Activated T-helper 1 cell treated with anti-CD3 and anti-CD28 coated beads, Interleukin-12 subunit alpha, Interleukin-12 subunit beta, Interleukin-2, Interleukin-4 antibody, amounts not matched to agents 30 ng/mL and 10 ng/mL and 1 ng/mL, durations not matched to agents 14 hours and 24 hours and 36 hours (primary cell): ENCODE measurements at places on chromosomes 7 and 10. TPM values are rescaled to one million over a fixed set of nuclear protein-coding genes. Genes with fewer than 3 reads are reported as not detected.

EFCAB10 gene
- total RNA-seq: not detected in 2 replicates

TAS2R41 gene
- total RNA-seq: not detected in 2 replicates

MPP7 gene
- 0.15 and 0.29 TPM in 2 replicates for total RNA-seq

HPSE2 gene
- total RNA-seq: not detected in 2 replicates

FBXL13 gene
- total RNA-seq: 0.34 and 0.54 TPM in 2 replicates

MASTL gene
- 33.2 and 33.7 TPM in 2 replicates for total RNA-seq

GCK gene
- 1.9 and 2.4 TPM in 2 replicates for total RNA-seq

PGAM2 gene
- total RNA-seq: 0.42 and 0.78 TPM in 2 replicates

GLI3 gene
- total RNA-seq: not detected in 2 replicates

GPR15LG gene
- not detected in 2 replicates for total RNA-seq

TNS3 gene
- total RNA-seq: 4.1 and 5.8 TPM in 2 replicates

GIMAP7 gene
- 46.9 and 55.1 TPM in 2 replicates for total RNA-seq

HABP2 gene
- total RNA-seq: not detected in 2 replicates

IGFBP3 gene
- total RNA-seq: 1.2 and 1.3 TPM in 2 replicates

TAS2R39 gene
- not detected in 2 replicates for total RNA-seq

MALRD1 gene
- not detected in 2 replicates for total RNA-seq

TFEC gene
- total RNA-seq: not detected in 2 replicates

DNA sequence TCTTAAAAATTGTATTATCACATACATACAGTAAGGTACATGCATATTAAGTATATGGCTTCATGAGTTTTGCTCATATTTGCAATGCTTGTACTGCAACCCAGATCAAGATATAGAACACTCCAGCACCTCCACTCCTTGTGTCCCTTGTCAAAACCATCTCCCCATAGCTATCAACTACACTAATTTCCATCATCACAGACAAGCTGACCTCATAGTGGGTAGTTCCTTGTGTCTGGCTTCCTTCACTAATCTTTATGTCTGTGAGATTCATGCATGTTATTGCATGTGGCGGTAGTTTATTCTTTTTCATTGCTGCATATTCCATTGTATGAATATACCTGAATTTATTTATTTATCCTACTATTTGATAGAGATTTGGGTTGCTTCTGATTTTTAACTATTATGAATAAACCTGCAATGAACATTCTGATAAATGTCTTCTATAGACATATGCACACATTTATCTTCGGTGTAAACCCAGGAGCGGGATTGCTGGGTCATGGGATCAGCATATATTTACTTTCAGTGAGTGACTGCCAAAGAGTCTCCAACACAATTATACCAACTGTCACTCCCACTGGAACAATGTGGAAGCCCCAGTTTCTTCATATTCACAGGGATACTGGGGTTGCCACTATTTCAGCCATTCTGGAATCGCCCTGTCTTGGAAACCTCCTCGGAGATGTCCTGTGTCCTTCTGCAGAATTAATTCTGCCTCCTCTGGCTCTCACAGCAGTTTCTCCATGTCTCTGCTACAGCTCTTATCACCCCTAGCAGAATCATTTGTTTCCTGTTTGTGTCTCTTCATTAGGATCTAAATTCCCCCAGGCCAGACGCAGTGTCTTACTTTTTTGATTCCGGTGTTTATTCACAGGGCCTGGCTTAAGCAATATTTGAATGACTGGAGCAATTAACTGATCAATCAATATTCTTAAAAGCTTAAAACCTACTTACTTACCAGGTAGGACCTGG is 14.7 kb upstream of the ADAM12 start:
- no peak for DNase-seq

DNA sequence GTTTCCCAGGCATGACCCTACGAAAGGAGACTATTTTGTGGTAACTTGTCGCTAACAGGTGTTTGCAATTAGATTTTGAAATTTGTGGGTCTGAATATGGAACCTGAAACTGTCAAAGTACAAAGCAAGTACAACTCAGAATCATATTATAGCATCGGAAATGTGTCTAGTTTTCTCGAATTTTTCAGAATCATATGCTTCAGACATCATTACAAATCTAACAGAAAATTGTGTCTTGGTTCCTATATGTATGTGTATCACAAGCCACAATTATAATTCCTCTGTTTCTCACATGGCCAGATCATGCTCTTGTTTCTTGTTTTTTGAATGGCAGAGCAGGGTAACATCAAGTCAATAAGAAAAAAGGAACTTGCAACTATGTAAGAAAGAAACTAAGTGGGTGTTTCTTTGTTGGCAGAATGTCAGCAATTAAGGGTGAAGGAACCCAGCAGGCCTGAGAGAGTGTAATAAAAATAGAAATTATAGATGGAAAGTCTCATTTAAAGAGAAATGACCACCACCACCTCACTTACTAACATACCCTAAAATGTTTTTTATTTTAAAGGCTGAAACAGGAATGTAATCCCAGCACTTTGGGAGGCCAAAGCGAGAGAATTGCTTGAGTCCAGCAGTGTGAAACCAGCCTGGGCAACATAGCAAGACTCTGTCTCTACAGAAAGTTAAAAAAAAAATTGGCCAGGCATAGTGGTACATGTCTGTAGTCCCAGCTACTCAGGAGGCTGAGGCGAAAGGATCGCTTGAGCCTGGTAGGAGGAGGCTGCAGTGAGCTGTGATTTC is 51.3 kb downstream of the PRTFDC1 start:
- no peak for DNase-seq

DNA sequence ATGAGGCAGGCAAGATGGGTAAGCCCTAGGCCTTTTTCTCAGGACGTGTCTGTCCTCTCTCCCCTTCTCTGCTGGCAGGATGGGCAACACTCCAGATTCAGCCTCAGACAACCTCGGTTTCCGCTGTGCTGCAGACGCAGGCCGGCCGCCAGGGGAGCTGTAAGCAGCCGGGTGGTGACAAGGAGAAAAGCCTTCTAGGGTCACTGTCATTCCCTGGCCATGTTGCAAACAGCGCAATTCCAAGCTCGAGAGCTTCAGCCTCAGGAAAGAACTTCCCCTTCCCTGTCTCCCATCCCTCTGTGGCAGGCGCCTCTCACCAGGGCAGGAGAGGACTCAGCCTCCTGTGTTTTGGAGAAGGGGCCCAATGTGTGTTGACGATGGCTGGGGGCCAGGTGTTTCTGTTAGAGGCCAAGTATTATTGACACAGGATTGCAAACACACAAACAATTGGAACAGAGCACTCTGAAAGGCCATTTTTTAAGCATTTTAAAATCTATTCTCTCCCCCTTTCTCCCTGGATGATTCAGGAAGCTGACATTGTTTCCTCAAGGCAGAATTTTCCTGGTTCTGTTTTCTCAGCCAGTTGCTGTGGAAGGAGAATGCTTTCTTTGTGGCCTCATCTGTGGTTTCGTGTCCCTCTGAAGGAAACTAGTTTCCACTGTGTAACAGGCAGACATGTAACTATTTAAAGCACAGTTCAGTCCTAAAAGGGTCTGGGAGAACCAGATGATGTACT is 13.1 kb downstream of the PHKG1 start:
- no peak for DNase-seq

- DNase-seq: no peak
Measured at GRCh38 chr7:28163949-28164348, 16.6 kb downstream of the JAZF1 start.

DNA sequence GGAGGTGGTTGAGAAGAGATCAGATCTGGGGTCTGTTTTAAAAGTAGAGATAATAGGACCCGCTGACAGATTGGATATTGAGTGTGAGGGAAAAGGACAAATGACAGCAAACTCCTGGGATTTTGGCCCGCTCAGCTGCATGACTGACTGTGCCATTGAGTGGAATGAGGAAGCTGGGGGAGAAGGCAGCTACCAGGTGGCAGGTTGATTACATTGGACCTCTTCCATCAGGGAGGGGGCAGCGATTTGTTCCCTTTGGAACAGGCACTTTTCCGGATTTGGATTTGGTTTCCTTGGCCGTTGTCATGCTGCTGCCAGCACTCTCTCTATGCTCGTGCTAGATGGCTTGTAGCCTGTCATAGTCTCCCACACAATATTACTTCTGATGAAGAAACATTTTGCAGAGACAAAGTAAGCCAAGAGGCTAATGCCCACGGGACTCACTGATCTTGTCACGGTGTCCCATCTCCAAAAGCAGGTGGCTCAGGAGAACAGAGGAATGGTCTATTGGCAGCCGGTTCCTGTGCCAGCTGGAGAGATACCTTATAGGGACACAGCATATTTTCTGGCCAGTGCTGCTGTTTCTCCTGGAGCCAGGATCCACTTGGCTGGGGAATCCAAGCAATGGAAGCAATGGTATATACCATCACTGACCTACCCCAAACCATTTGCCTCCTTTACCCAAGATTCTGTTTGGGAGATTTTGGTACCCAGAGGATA is 69.1 kb upstream of the WAC start:
- no peak for DNase-seq

GRCh38 chr10:33304423-33305225 is 29.8 kb downstream of the NRP1 start:
- DNase-seq: no peak

DNA sequence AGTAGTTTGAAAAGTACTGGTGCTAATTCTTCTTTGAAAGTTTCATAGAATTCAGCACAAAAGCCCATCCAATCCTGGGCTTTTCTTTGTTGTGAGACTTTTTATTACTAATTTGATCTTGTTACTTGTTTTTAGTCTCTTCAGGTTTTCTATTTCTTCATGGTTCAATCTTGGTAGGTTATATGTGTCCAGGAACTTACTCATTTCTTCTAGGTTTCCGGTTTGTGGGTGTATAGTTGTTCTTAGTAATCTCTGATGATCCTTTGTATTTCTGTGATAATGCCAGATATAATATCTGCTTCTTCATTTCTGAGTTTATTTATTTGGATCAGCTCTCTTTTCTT is 147.5 kb downstream of the RTKN2 start:
- no peak for DNase-seq

DNA sequence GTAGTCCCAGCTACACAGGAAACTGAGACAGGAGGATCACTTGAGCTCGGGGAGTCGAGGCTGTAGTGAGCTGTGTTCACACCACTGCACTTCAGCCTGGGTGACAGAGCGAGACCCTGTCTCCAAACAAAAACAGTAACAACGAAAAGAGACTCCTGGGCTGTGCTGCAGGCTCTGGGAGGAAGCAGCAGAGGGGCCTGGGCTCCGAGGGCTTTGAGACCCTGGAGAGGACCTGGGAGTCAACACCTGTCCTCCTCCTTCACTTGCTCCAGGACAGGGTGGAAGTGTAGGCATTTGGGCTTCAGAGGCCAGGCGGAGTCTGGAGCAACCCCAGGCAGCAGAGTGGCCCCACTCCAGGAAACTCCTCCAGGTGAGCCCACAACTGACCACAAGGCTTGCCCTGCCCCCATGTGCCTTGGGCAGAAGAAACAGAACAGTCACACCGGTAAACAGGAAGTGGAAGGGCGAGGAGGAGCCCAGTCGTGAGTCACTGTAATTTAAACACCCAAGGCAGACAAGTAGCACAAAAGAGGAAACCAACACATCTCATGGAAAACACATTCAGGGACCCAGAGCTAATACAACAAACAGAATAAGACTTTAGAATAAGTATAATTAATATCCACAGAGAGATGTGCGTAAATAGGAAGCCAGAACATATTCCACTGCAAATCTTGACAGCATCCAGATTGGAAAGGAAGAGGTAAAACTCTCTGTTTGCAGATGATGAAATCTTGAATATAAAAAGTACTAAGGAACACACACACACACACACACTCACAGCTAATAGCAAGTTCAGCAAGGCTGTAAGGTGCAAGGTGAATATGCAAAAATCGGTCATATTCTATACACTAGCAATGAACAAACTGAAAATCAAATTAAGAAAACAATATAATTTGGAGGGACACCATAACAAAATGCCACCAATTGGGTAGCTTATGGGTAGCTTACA is 20.5 kb upstream of the RASGEF1A start:
- DNase-seq: peak; percentile 66

- DNase-seq: no peak
Measured at GRCh38 chr10:128062331-128062880, 63.8 kb downstream of the MKI67 start.

DNA sequence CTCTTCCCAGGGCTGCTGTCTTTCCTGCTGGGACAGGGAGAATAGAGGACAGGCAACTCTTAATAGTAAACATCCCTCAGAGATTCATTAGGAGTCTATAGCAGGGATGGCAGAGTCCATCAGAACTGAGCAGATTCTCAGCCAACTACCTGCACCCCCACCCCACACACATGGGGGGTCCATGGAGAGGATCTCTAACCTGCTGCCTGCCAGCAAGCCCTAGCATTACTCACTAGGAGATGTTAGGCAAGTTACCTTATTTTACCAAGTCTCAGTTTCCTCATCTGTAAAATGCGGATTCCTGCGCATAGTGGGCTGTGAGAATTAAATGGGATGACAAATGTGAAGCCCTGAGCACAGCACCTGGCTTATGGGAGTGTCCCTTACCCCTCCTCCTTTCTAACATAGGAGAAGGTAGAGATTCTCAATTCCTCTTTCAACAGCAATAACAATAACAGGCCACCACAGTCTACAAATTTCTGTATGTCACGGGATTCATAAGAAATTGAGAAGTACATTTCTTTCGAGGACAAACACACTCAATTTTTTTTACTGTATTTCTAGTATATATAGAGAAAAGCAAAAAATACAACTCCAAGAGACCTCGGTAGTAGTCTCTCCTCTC is 23.8 kb upstream of the WDR11 start:
- DNase-seq: no peak

GRCh38 chr7:28418311-28418710 is 6.0 kb downstream of the CREB5 start:
- DNase-seq: no peak

GRCh38 chr10:117964536-117964935 is 82.2 kb downstream of the RAB11FIP2 start:
- no peak for DNase-seq

DNA sequence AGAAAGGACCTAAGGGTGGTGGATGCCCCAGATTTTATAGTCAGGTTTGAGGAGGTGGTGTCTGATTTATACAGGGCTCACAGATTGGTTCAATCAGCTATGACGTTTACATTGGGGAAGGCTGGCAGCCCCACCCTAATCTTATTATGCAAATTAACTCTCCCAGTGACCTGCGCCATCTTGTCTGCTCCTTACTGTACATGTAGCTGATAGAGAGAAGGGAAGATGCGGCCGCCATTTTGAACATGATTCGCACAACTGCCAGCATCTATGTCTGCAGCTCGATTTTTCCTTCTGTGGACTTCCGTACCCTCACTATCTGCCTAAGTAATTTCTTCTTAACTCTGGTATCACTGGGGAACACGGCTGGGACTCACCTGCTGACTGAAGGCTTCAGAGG is 619.0 kb upstream of the DPP6 start:
- no peak for DNase-seq

- DNase-seq: peak; percentile 35
Measured at GRCh38 chr10:110610308-110610774, 33.8 kb upstream of the RBM20 start.

DNA sequence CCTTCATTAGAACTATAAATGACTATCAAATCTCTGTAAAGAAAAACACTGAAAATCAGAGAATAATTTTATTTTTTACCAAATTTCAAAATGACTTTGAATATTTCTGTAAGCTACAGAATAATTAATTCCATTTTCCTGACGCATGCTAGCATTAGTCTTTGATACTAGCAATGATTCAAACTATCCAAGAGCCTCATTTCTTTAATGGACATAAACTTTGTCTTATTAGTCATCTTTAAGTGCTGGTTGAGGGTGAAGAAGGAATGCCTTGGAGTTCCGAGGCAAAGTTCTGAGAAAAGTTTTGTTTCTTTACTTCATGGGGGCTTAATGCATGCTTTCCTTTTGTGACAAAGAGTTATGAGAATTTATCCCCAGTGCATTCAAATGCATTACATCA is 137.3 kb downstream of the AGMO start:
- no peak for DNase-seq
